ENCODE measurements at places on chromosomes 1 and 21. TPM values are rescaled to one million over a fixed set of nuclear protein-coding genes. Genes with fewer than 3 reads are reported as not detected.

The AQP10 gene
- total RNA-seq, result 1.3 TPM

The PPIAL4G gene
- not detected for total RNA-seq

The CELA2A gene
- total RNA-seq, result not detected

The PGBD5 gene
- 2.4 TPM for total RNA-seq

The HLX gene
- total RNA-seq, result 0.28 TPM

The WNT4 gene
- 0.79 TPM for total RNA-seq

The FAM78B gene
- total RNA-seq, result not detected

The PROK1 gene
- total RNA-seq, result not detected

The MX2 gene
- 0.63 TPM for total RNA-seq

The PBX1 gene
- 101 TPM for total RNA-seq

The IVL gene
- not detected for total RNA-seq

The SLC44A5 gene
- 13.6 TPM for total RNA-seq

The TNFRSF18 gene
- not detected for total RNA-seq

The ARTN gene
- total RNA-seq, result not detected

The KRTAP12-4 gene
- not detected for total RNA-seq

The S100A9 gene
- total RNA-seq, result not detected

The SELL gene
- total RNA-seq, result not detected

The TRIM17 gene
- 4.5 TPM for total RNA-seq

The HSD3B2 gene
- total RNA-seq, result not detected

The TAS1R1 gene
- total RNA-seq, result not detected

The TMED5 gene
- total RNA-seq, result 50.0 TPM

The MAN1C1 gene
- 3.5 TPM for total RNA-seq

The LIN28A gene
- total RNA-seq, result 5.7 TPM

The CRNN gene
- not detected for total RNA-seq

The RNF186 gene
- total RNA-seq, result not detected
